ENCODE measurements at places on chromosomes 2 and 18.

DNA sequence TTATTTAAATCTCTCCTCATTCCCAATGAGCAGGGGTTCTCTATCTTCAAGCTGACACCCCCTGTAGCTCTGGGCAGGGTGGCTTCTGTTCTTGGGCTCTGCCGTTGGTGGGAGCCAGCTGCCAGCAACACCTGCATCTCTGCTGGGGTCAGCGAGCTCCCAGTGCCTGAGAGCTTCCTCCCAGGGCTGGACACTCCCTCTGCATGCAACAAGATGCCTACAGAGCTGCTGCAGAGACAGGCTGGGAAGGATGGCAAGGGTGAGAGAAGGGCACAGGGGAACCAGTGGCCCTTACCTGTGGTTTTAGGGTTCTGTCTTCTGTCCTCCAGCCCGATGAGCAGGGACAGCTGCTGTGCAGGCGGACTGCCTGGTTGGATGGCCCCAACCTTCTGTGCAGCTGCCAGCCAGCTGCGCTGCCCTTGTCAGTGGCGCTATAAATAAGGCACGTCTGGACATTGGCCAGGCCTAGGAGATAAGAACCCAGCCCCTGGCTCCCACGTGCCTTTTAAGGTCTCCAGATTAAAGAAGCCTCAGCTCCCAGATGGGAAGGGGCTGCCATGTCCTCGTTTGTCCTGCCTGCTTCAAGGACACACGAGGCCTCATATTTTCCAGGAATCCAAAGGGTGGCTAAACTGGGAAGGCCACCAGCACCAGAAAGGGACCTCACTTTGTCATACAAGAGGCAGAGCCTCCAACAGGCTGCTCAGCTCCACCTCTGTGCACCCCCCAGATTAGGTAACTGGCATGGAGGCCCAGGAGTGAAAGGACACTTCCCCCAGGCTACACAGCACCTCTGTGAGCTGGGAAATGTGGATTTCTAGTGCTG lies 39.5 kb upstream of the FHL2 start:
- no peak for DNase-seq

DNA sequence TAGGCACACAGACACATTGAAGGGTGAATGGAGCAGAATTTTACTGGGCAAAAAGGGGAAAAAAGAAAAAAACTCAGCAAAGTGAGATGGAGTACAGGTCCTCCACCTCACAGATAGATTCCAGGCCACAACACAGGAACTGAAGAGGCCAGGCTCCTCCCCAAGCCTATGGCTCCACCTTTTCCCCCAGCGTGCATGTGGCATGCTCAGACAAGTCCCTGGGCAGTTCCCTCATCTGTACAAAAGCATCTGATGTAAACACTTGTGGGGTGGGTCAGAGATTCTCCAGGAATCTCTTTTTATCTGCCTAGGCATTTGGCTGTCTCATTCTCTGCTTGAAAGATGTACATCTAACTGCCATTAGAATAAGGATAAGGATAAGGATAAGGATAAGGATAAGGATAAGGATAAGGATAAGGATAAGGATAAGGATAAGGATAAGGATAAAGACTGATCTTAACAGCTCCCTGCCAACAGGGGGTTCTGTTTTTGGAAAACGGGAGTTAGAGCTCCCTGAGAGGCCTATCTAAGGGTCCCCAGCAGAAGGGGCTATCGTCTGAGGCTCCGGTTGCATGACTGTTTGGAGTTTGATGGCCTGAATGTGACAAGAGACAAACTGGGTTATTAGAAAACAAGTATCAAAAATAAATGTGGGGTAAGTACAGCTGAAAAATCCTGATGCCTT lies 17.2 kb upstream of the ASXL3 start:
- DNase-seq: peak; percentile 14

- DNase-seq: no peak
These were observed 9.2 kb downstream of the SLC39A10 start for GRCh38 chr2:195666113-195666712.

DNA sequence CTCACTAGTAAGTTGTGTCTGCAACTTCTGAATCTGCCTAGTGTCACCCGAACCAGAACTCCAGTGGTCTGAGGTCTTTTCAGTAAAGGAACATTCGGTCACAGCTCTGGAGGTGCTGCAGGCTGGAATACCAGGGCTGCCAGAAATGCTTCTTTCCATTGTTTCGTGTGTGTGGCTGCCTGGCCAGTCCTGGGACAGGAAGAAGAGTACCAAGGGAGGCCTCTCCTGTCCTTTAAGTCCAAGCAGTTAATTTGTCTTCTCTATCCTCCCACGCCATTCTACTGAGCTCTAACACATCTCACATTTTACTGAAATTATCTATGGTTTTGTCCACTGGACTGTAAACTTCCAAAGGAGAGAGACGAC lies 196.0 kb downstream of the LNPK start:
- DNase-seq: no peak

- DNase-seq: no peak
These were observed 115.1 kb upstream of the NOSTRIN start for GRCh38 chr2:168687314-168687713.

DNA sequence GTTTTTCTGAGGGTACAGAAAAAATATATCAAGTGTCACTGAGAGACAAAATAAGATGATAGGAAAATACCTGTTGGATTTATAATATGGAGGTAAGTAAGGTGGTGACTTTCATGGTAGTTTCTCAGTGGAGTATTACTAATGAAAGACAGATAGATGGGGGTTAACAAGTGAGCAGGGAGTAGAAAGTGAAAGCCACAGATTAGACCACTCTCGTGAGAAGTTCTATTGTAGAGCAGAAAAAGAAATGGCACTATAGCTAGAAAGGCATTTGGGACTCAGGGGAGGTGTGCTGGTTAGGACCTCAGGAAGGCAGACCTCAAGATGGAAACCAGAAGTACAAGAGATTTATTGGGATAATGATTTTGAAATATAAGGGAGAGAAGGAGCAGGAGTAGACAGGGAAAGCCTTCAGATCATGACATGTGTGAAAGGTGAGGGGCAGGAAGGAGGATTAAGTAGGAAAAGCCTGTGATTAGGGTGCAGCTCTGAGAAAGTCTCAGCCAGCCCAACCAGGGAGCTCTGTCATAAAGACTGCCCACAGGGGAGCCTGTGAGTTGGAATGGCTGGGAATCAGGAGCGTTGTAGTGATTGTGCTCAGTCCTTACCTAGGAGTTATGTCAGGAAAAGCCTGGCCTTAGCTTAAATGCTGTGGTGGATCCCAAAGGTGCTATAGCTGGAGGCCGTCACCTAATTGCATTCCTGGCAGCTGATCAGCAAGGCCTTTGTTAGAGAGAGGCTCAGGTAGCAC lies 198.1 kb downstream of the IKZF2 start:
- DNase-seq: peak; percentile 7

DNA sequence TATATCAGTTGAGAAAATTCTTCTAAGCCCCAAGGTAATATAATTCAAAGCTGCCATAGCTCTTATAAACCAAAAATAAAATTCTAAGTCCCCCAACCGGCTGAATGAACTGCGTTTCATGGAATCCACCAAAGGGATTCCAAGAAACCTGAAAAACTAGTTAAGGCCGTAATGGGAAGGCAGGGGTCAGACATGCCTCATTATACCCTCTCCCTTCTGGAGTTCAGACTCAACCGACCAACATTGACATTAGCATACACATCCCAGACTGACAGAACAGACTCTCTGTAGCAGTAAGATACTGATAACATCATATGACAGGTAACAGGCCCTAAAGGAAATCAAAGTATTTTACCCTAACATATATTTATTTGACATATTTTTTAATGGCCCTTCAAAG lies 31.4 kb upstream of the PHLPP1 start:
- DNase-seq: no peak

DNA sequence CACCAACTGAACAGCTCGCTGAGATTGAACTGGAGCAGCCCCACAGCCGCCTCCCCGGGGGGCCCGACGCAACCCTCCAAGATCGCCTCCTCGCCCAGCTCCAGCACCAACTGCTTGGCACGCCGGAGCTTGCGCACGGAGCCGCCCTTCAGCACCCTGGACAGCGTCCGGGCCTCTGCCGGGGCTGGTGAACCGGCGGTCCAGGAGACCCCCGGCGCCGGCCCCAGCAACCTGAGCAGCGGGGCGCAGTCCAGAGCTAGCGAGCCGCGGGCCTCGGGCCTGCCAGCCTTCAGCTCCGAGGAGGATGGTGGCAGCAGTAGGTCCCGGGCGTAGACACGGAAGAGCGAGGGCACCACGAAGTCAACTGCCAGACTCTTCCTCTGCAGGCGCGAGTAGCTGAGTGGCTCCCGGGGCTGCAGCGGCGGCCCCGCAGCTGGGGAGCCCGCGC lies 1.2 kb downstream of the ALK start:
- peak; percentile 89 for DNase-seq

DNA sequence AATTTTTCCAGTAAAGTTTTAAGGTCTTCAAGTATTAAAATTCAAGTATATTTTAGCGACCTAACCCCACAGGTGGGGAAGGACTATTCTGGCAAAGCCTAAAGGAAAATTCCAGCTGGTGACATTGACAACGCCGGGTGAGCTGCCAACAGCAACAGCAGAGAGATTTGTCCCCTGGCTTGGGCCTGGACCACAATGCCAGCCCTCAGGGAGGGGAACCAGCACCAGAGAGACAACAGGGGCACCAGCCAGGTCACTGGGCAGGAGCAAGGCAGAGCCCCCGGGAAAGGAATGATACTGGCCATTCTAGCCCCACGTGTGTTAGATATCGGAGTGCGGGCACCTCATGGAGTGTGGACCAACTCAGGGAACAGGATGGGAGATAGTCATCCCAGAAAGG lies 95.7 kb downstream of the ARMC9 start:
- no peak for DNase-seq

DNA sequence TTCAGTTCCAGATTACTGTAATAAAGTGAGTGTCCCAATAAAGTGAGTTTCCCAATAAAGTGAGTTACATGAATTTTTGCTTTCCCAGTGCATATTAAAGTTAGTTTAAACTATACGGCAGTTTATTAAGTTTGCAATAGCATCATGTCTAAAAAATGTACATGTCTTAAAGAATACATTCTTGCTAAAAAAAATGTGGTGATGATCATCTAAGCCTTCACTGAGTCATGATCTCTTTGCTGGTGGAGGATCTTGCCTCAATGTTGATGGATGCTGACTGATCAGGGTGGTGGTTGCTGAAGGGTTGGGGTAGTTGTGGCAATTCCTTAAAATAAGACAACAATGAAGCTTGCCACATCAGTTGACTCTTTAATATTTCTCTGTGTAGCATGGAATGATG lies 664.2 kb downstream of the TDRD15 start:
- no peak for DNase-seq

- DNase-seq: no peak
These were observed 24.2 kb downstream of the PSMD14 start for GRCh38 chr2:161332371-161332967.

DNA sequence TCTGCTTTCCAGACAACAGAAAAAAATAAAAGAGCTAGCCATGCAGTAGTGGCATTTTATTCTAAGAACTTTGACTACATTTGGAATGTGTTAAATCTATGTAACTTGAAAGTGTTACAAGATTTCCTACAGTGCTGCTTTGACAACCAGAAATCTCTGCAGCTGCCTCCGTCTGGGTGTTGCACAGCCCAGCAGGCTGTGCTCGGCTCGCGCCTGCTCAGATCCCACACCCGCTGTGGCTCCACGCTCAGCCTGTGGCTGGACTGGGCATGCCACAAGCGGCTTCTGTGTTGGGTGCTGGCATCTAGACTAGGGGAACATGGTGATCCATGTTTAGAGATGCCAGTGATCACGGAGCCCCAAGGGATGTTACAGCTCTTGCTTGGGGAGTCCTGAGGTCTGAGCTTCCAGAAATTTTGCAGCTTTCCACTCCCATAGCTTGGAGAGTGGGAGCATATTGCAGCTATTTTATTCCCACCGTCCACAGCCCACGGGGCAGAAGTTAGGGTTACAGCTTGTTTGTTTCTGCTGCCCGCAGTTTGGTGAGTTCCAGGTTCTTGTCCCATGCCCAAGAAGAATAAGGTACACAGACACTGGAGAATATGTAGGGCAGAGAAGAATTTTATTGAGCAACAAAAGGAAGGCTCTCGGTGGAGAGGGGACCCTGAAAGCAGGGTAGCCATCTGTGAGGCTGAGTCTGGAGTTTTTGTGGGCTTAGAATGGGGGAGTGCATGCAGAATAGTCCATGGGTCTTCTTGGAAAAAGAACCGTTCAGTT lies 44.1 kb downstream of the FAM171B start:
- DNase-seq: no peak

- peak; percentile 34 for DNase-seq
These were observed 406.6 kb upstream of the MMADHC start for GRCh38 chr2:149994057-149994728.

DNA sequence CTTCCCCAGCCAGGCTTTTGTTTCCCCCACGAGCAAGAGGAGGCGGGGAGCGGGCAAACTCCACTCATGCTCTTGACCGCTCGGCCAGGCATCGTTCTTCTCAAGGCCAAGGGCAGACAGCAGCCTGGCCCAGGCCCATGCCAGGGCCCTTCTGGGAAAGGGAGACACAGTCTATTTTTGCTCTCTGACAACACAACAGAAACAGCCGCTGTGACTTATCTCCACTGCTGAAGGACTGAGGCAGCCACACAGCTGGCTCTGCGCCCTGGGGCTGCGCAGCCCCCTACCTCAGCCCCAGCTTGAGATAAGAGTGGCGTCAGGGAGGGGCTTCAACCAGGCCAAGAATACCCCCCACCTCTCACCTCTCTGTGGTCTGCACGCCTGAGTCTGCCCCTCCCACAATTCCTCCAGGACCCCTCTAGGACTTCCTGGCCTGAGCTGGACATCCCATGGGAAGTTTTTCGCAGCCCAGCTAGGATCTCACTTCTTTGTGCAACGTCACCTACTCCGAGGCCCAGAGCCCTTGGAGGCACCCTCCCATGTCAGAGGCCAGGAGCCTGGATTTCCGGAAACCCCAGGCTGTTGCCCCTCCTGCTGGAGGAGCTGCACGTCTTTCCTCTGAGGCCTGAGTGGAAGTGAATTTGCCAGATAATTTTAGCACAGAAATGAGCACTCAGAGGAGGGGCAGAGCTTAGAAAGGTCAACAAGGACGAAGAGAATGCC lies 118.9 kb upstream of the OTOS start:
- DNase-seq: no peak

DNA sequence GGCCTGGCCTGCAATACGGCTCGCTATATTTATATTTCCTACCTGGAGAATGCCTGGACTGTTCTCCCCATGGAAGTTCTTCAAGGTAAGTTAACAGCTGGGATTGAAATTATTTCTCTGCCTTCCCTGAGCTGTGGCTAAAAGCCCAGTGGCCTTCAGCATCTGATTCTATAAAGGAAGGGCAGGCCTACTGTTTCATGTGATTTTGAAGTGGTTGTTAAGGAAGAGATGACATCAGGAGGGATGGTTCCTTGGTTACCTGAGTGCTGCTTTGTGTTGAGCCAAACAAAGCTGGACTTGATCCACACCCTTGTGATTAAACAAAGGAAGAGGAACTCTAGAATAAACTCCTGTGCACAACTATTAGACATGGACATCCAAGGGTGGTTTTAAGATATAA lies 61.6 kb downstream of the MFSD6 start:
- DNase-seq: no peak

GRCh38 chr2:19911808-19912509 lies 10.2 kb upstream of the TTC32 start:
- no peak for DNase-seq

GRCh38 chr2:57890464-57890863 lies 156.1 kb upstream of the VRK2 start:
- no peak for DNase-seq

DNA sequence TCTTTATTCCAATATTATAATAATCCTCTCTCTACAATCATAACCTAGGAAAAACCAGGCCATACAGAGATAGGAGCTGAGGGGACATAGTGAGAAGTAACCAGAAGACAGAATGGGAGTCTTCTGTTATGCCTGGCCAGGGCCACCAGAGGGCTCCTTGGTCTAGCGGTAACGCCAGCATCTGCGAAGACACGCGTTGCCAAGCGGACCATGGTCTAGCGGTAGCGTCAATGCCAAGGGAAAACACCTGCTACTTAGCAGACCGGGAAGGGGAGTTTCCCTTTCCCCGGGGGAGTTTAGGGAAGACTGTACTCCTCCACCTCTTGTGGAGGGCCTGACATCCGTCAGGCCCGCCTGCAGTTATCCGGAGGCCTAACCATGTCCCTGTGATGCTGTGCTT lies 36.6 kb downstream of the ARL6IP6 start:
- DNase-seq: no peak
